ENCODE measurements at places on chromosomes 5 and 9. TPM values are rescaled to one million over a fixed set of nuclear protein-coding genes. Genes with fewer than 3 reads are reported as not detected.

VAV2 gene
- total RNA-seq, result 10.1 TPM

PPP3R2 gene
- not detected for total RNA-seq

SAXO1 gene
- not detected for total RNA-seq

CD14 gene
- 0.42 TPM for total RNA-seq

TYRP1 gene
- total RNA-seq, result not detected

SHLD3 gene
- total RNA-seq, result 5.1 TPM

FRMD3 gene
- 0.31 TPM for total RNA-seq

ADCY2 gene
- not detected for total RNA-seq

FBN2 gene
- total RNA-seq, result not detected

OSTF1 gene
- total RNA-seq, result 132 TPM

ZNF454 gene
- not detected for total RNA-seq

NOTCH1 gene
- 94.1 TPM for total RNA-seq

SPOUT1 gene
- total RNA-seq, result 81.2 TPM

WDR38 gene
- not detected for total RNA-seq

TMED7 gene
- 48.9 TPM for total RNA-seq

FOXD4L4 gene
- total RNA-seq, result 0.10 TPM

GPR151 gene
- not detected for total RNA-seq

CCDC152 gene
- total RNA-seq, result 7.0 TPM

CD180 gene
- total RNA-seq, result not detected

SH3RF2 gene
- not detected for total RNA-seq

PDCD1LG2 gene
- 0.55 TPM for total RNA-seq

SLC12A7 gene
- total RNA-seq, result 101 TPM

NMUR2 gene
- total RNA-seq, result not detected

PCDHGA6 gene
- total RNA-seq, result 0.08 TPM

PCSK1 gene
- not detected for total RNA-seq

ADGRV1 gene
- total RNA-seq, result 0.26 TPM

ENTREP1 gene
- not detected for total RNA-seq

DBH gene
- not detected for total RNA-seq

F2RL2 gene
- total RNA-seq, result not detected

KCNMB1 gene
- total RNA-seq, result not detected

ZNF483 gene
- 2.3 TPM for total RNA-seq

GPRIN1 gene
- 2.5 TPM for total RNA-seq

LHX2 gene
- not detected for total RNA-seq

NRARP gene
- total RNA-seq, result 1.5 TPM

SLC25A2 gene
- total RNA-seq, result 0.84 TPM

SPARC gene
- total RNA-seq, result not detected

All from activated CD8-positive, alpha-beta T cell treated with anti-CD3 and anti-CD28 coated beads, Interleukin-2, amount 10 ng/mL, durations not matched to agents 7 days and 5 days (primary cell).